ENCODE measurements at places on chromosomes 6 and 20. TPM values are rescaled to one million over a fixed set of nuclear protein-coding genes. Genes with fewer than 3 reads are reported as not detected.

Gene SMLR1
- total RNA-seq = not detected

Gene SLC17A9
- 9.4 TPM for total RNA-seq

Gene ELOVL4
- total RNA-seq = 0.99 TPM

Gene PDYN
- not detected for total RNA-seq

Gene CCN5
- not detected for total RNA-seq

Gene C6orf15
- not detected for total RNA-seq

Gene DDR1
- 7.4 TPM for total RNA-seq

Gene OXT
- total RNA-seq = not detected

Gene SLC17A4
- total RNA-seq = not detected

Gene MAFB
- total RNA-seq = 0.85 TPM

Gene OPRL1
- total RNA-seq = 2.0 TPM

Gene SUN5
- total RNA-seq = not detected

Gene MED23
- 30.3 TPM for total RNA-seq

Gene SNTA1
- total RNA-seq = 5.1 TPM

Gene TBX18
- 25.9 TPM for total RNA-seq

Gene HRH3
- total RNA-seq = not detected

Gene SLC22A1
- not detected for total RNA-seq

Gene EPPIN
- total RNA-seq = not detected

Gene RAET1L
- total RNA-seq = not detected

Gene KIF6
- not detected for total RNA-seq

Gene CFB
- total RNA-seq = 4.0 TPM

Gene ZBP1
- not detected for total RNA-seq

Gene KCNQ5
- not detected for total RNA-seq

Gene TBC1D32
- 5.7 TPM for total RNA-seq

Gene C6orf141
- total RNA-seq = 6.0 TPM

Gene PRL
- not detected for total RNA-seq

Gene GJA10
- total RNA-seq = not detected

Gene LHFPL5
- total RNA-seq = not detected

Gene GPR6
- total RNA-seq = not detected

Gene CLPSL1
- not detected for total RNA-seq

Gene GLP1R
- not detected for total RNA-seq

Gene MDFI
- total RNA-seq = 26.8 TPM

Gene DUSP15
- not detected for total RNA-seq

Gene DST
- 260 TPM for total RNA-seq

Gene GSTA1
- total RNA-seq = not detected

Measured in pulmonary artery endothelial cell (primary cell).